ENCODE measurements at places on chromosomes 1 and 21.

DNA sequence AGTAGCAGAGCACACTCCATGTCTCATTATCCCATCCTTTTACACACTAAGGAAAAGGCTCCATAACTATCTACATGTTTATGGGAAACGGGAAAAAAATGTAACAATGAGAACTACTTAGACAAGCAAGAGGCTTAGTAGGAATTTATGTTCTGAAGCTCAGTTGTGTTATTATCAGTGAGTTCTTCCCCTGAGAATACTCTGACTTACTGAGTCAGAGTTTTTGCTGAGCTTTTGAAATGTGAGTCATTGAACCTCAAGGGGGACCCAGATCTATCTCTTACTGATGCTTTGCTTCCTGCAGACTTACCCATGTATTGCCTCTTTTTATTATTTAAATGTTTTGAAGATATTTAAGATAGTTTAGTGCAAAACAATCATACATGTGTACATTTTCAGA lies 20.1 kb downstream of the CFHR5 start:
- no peak for DNase-seq

DNA sequence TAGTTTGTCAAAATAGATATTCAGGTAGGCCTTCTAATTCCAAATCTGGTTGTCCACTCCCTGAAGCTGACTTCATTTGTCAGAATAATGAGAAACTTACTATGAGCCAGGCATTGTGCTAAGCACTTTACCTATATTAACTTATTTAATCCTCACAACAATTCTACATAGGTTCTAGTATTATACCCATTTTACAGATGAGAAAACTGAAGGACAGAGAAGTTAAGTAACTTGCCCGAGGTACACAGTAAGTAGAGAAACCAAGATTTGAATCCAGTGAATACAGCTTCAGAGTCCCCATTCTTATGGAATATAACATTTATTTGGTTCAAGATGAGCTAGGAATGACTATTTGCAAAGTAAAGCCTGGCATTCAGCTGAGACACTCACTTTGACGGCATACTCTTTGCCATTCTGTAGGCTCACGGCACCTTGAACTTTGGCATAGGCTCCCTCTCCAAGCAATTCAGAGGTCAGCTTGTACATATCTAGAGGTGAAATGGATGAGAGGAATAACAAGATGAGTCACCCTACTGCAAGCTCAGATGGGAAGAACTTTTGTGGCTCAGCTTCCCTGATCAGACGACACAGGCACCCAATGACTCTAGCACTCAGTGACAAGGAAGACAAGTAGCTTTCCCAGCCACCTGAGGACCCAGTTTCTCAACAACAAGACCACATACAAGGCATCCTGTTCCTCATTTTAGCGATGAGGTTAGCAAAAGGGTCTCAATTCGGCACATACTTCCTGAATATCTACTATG lies 23.7 kb downstream of the MKNK1 start:
- DNase-seq = no peak

DNA sequence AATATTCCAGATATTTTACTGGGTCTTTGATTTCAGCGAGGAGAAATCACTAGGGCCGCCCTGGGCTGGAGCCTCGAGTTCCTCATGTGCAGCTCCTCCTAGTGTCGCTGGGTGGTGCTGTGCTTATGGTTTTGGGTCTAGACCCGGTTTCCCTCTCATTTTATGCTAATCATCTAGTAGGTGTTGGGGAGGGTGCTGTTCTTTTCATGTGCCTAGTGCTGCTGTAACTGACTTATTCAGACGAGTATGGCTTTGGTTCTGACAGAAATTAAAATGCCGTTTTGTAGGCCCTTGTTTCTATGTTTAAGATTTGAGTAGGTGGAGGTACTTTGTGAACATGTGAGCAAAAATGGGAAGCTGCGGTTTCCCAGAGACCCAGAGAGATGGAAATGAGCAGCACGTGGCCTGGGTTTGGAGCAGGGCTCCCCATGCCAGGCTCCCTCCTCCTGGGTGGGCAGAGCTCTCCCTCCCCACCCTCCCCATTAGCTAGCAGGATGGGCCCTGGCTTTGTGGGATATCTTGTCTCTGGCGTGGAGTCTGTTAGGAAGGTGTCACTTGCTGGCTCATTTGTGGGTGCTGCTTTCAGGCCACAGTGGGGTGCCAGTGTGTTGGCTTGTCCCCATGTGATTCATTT lies 74.0 kb upstream of the GPR88 start:
- DNase-seq = peak; percentile 35

DNA sequence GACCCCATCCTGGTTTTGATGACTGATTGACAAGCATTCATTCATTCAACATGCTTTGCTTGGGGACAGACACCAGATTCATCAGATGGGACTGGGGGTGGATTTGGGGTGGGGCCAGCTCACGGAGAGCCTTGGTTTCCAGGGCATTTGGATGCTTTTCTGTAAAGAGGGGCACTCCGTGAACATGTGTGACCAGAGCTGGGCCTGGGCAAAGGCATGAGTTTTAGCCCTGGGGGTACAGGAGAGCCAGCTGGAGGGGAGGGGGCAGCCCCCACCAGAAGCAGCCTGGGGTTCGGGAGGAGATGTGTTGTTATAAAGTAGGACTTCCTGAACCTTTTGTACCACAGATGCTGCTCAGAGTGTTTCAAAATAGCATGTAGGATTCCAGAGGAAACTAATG lies 99.7 kb downstream of the RIPK4 start:
- DNase-seq = no peak

DNA sequence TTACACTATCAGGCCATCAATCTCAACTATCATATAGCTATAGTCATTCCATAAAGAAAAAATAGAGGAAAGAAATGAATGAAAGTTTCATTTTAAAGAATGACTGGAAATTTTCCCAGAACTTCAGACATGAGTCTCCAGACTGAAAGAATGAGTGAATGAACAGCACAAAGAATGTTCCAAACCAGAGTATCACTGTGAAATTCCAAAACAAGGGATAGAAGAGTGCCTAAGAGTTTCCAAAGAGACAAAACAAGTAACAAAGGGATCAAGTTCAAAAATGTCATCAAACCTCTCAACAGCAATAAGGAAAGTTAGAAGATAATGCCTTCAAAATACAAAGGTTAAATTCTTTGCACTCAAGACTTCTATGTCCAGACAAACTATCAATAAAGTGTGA lies 114.9 kb downstream of the DENND1B start:
- DNase-seq = no peak

Data from central memory CD4-positive, alpha-beta T cell (primary cell).